Osteocyte (in vitro differentiated cells): ENCODE measurements at places on chromosomes 4 and X. TPM values are rescaled to one million over a fixed set of nuclear protein-coding genes. Genes with fewer than 3 reads are reported as not detected.

DNA sequence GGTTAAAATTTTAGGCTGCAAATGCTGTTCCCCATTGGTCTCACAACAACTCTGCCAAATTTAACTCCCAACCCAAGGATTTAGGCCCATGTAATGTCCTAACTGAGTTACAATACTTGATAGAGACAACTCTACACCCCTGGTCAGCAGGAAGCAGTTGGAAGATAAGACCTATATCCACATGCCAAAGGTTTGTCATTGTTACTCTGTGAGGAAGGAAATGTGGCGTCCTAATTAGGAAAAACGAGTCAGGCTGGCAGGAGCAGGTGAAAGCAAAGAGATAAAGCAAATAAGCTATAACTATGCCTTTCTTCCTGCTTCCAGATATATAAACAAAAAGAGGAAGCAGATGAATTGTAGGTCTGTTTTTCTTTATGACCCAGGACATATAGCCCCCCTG, 69.1 kb downstream of the SPIN4 start:
- no peak overlapping the region for H3K4me3 ChIP-seq
- H3K27me3 ChIP-seq: no peaks in the 10 kb centered on the region
- H3K4me1 ChIP-seq: no peaks in the 10 kb centered on the region
- H3K27ac ChIP-seq: no peak overlapping the region

GRCh38 chrX:153019166-153019565, 25.2 kb upstream of the PNMA5 start:
- H3K36me3 ChIP-seq: peaks cover 2% of the 10 kb centered on the region
- peaks cover 13% of the 10 kb centered on the region for H3K27me3 ChIP-seq
- DNase-seq: no peak
- H3K4me3 ChIP-seq: no peak overlapping the region
- H3K27ac ChIP-seq: no peak overlapping the region

DNA sequence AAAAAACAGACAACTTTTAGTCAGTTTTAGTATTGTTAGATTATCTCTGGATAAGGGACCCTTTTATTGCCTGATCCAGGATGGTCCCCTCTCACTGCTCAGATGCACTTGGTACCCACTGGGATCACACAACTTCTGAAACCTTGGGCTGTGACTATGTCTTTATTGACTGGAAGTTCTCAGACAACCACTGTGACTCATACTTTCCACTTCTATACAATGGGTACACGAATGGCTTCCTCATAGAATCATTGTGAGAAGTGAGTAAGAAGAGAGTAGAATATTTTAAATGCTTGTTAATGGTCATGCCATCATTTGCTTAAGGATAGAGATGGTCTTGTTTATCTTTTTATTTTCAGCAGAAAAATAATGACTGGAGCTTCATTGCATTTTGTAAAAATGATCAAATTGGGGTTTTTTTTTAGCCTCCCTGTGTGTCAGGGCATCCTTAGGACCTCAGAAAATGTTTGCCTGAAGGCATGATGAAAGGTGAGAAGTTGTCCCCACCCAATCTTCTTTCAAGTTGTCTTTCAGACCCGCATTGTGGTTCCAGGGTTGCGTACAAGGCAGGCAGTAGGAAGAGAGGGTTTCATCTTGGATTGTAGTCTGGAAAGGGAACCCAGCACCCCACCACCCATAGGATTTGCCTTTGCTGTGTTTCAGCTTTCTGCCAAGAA, 115.1 kb downstream of the CPEB2 start:
- no peaks in the 10 kb centered on the region for H3K4me1 ChIP-seq
- DNase-seq: no peak
- H3K4me3 ChIP-seq: no peak overlapping the region
- H3K27me3 ChIP-seq: peaks cover 18% of the 10 kb centered on the region

- H3K27ac ChIP-seq: no peak overlapping the region
- no peak overlapping the region for H3K4me3 ChIP-seq
- no peak for DNase-seq
- no peaks in the 10 kb centered on the region for H3K4me1 ChIP-seq
These were observed 186.9 kb downstream of the NR3C2 start for GRCh38 chr4:148255344-148255720.

DNA sequence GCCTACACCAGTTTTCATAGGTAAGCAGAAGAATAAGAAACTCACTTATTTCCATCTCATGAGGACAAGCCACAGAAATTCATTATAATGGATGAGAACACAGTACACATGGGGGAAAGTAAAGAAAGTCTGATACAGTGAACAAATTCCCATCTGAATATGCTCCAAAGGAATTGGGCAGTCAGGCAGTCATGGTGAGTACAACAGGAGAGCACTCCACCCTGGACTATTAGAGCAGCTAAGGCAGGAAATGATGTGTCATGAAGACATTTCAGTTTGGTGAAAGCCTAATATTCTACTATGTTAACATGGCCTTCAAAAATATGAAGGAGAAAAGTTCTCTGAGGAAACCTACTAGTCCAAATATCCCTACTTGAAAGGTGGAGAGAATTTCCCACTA, 92.0 kb upstream of the PRDX4 start:
- H3K4me1 ChIP-seq: no peaks in the 10 kb centered on the region
- DNase-seq: no peak
- H3K27ac ChIP-seq: no peak overlapping the region
- H3K27me3 ChIP-seq: peaks cover 7% of the 10 kb centered on the region
- H3K4me3 ChIP-seq: no peak overlapping the region
- H3K36me3 ChIP-seq: no peaks in the 10 kb centered on the region

DNA sequence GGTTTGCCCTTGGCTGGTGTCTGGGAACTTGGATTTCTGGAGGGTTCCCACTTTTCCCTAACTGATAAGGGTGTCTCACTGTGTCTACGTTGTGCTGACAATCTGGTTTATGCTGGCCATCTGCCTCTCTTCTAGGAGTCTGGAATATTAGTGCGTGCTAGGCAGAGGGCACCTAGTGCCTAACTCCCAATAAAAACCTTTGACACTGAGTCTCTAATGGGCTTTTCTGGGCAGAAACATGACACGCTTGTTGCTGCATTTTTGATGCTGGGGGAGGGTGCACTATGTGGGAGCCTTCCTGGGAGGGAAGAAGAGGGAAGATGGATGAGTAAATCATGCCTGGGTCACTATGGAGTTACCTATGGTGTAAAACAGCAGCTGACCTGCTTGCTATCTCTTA, 16.3 kb upstream of the ZNF41 start:
- no peak overlapping the region for H3K27ac ChIP-seq
- H3K4me1 ChIP-seq: peaks cover 16% of the 10 kb centered on the region
- DNase-seq: peak; percentile 34
- no peaks in the 10 kb centered on the region for H3K36me3 ChIP-seq
- H3K4me3 ChIP-seq: no peak overlapping the region

GRCh38 chr4:177489471-177490246, 47.4 kb upstream of the AGA start:
- no peaks in the 10 kb centered on the region for H3K36me3 ChIP-seq
- no peaks in the 10 kb centered on the region for H3K27me3 ChIP-seq
- peaks cover 3% of the 10 kb centered on the region for H3K4me1 ChIP-seq
- H3K27ac ChIP-seq: no peak overlapping the region

DNA sequence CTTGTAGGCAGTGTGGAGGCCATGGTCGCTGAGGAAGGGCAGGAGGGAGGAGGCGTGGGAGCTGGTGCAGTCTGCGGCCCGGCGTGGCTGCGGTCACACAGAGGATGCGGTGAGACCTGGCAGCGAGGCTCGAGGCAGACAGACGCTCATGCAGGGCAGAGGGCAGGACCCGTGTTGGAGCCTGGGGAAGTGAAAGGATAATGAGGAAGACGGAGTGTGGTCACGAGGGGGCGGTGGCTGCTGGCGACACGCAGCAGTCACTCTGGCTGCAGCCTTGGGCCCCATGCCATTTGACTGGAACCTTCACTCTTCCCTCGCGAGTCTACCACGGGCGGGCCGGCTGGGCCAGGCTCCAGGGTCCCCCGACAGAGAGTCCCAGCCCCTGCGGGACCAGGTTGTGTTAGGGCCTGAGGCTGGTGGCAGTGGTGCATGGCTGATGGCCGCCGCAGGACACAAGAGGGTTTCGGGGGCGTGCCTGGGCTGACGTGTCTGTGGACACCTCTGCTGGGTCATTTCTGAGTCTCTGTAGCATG, 68.8 kb upstream of the HGFAC start:
- H3K27me3 ChIP-seq: no peaks in the 10 kb centered on the region

DNA sequence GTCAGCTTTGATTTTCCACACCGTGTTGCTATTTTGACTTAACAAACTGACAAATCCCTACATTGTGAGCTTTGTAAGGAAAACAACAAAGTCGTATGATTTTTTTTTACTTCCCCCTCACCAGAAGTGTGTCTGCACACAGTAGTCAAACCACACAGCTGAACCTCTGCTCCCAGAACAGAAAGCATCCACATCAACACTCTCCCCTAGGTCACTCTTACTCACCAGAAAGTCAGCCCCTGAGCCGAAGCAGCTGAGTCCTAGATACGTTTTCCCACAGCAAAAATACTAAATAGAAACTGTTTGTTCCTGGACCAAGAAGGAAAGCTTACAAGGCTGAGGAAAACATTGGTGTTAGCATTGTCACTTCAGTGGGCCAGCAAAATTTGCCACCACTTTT, 305.7 kb downstream of the DHX15 start:
- H3K27ac ChIP-seq: no peak overlapping the region
- H3K36me3 ChIP-seq: no peaks in the 10 kb centered on the region

GRCh38 chrX:41692162-41692749, 3.5 kb downstream of the GPR34 start:
- no peaks in the 10 kb centered on the region for H3K27me3 ChIP-seq
- H3K27ac ChIP-seq: peak overlapping the region; percentile 52
- DNase-seq: no peak
- no peaks in the 10 kb centered on the region for H3K36me3 ChIP-seq
- H3K4me3 ChIP-seq: no peak overlapping the region
- peaks cover 12% of the 10 kb centered on the region for H3K4me1 ChIP-seq

DNA sequence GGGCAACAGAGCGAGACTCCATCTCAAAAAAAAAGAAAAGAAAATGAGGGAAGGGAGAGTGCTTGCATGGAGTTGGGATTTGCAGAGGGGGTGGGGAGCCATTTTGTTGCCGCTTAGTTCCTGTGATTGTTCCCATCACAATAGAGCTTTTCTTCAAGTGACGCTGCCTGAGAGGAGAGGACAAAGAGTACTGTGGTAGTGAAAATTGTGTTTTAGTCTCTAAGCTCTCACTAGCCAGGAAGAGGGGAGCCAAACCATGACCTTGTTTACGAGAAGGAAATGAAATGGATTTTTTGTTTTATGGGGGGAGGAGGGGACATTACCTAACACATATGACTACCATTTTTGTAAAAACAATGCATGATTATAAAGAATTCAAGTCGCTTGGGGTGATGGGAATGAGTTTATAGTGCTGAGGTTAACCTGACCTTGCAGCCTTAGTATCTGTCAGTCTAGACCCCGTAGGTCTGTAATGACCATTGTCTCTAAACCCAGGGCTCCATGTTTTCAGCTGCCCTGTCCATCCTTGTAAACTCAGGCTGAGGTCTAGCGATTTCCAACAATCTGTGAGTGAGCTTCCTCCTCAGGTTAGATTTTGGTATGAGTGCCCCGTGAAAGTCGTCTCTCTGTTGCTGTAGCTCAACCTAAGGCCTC, 18.8 kb downstream of the SRD5A3 start:
- no peaks in the 10 kb centered on the region for H3K27me3 ChIP-seq
- H3K4me3 ChIP-seq: no peak overlapping the region
- H3K36me3 ChIP-seq: peaks cover 11% of the 10 kb centered on the region
- peak; percentile 1 for DNase-seq
- H3K4me1 ChIP-seq: peaks cover 19% of the 10 kb centered on the region

DNA sequence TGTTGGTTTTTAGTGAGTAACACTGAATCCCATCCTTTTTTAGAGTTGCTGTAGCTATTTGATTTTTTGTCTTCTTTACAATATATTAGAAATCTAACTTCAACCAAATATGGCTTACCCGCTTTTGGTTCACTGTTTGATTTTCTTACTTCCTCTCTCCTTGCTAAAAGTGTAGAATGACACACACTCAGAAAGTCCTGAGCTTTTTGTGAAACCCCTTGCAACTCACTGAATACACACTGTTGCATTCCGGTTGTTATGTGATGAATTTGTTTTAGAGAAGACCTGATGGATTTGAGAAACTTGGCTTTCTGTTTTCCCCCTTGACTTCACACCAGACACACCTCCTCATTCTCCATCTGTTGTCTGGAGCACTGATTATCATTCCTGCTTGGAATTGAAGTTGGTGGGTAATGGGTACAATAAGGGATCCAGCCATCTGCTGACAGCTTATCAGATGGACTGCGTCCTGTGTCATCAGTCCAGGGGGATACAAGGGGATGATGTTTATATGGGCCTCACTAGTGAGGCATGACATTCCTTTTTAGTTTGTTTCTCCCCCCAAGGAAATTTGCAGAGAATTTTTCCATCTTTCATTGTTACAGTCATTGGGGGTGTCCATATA, 5.2 kb downstream of the TMEM164 start:
- H3K27me3 ChIP-seq: no peaks in the 10 kb centered on the region
- peaks cover 6% of the 10 kb centered on the region for H3K36me3 ChIP-seq
- H3K4me3 ChIP-seq: no peak overlapping the region
- peaks cover 15% of the 10 kb centered on the region for H3K4me1 ChIP-seq

The SMIM31 gene
- not detected in 2 replicates for total RNA-seq

The ATP11C gene
- total RNA-seq: 24.1 and 26.2 TPM in 2 replicates

The ARHGAP10 gene
- 121 and 126 TPM in 2 replicates for total RNA-seq
